ENCODE measurements at places on chromosomes 1 and 21.

GRCh38 chr1:207954104-207954503, 43.2 kb upstream of the CD34 start:
- DNase-seq: no peak

DNA sequence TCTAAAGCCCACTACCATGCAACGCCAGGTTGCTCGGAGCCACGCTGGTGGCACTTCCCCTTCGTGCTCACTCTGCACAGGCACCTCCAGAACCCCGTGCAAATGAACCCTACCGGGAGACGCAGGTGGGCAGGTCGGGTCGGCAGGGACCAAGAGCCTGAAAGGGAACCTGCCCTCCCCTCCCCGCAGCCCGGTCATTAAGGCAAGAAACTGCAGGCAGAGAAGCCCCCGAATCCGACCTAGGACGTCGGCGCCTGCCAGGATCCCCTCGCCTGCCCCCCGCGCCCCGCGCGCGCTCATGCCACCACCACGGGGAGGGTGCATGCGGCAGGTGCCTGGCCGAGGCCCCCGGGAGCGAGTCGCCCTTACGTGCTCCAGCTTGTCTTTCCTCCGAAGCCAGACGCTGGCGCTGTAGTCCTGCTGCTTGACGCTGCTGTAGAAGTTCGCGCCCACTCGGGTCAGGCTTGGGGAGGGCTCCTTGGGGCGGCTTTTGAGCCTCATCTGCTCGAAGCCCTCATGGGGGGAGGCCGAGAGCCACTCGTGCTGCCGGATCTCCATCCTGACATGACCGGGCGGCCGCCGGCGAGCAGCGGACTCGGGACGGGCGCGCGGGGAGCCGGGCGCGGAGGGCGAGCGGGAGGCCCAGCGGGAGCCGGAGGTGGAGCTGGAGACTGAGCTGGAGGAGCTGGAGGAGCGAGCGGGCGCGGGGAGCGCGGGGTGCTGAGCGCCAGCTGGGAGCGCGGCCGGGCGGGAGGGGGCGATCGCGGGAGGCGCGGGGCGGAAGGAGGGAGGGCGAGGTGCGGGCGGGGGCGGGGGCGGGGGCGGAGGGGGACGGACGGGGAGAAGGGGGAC, 552 bp downstream of the PLD5 start:
- no peak for DNase-seq

GRCh38 chr1:46131712-46132528, 509 bp downstream of the PIK3R3 start:
- DNase-seq: no peak

GRCh38 chr21:46128106-46128932, 27.1 kb downstream of the FTCD start:
- DNase-seq: no peak

DNA sequence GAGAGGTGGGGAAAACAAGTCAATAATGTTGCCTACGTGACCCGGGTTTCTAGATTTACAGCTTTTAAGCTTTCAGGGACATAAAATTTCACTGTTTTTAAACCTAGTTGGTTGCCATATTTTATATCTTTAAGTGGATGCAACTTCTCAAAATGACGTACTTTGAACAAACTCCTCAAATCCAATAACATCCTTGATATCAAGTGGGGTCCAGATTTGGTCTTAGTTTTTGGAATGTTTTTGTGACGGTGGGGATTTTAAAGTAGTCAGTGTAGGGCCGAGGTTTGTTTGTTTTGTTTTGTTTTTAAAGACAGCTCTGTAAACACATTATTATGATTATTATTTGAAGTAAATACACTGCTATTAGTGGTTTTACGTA, 453 bp downstream of the CDKN2C start:
- DNase-seq: no peak

DNA sequence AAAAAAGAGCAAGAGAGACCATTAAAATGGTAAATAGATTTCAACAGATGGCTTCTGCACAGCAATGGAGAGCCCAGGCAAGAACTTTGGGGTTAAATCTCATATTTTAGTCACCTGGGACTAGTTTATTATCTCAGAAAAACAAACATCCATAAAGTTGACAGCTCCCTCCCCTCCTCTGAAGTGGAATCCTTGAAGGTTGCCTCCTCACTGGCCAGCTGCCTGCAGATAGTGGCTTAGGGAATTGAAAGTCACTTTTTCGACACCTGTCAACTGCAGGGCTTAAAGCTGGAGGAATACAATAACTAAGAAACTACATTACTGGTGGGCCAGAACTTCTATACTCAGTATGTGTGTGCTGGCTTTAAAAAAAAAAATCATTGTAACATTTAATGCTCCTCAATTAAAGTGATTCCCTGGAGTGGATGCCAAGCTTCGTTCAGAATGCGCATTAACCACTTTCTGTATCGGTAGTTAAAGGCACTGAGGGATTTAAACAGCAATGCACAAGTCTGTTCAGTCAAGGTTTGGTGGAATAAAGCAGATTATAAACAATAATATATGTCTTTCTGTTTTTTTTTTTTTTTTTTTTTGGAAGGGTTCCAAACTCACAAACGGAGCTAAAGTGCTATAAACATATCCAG, 52.5 kb downstream of the LHX4 start:
- no peak for DNase-seq

DNA sequence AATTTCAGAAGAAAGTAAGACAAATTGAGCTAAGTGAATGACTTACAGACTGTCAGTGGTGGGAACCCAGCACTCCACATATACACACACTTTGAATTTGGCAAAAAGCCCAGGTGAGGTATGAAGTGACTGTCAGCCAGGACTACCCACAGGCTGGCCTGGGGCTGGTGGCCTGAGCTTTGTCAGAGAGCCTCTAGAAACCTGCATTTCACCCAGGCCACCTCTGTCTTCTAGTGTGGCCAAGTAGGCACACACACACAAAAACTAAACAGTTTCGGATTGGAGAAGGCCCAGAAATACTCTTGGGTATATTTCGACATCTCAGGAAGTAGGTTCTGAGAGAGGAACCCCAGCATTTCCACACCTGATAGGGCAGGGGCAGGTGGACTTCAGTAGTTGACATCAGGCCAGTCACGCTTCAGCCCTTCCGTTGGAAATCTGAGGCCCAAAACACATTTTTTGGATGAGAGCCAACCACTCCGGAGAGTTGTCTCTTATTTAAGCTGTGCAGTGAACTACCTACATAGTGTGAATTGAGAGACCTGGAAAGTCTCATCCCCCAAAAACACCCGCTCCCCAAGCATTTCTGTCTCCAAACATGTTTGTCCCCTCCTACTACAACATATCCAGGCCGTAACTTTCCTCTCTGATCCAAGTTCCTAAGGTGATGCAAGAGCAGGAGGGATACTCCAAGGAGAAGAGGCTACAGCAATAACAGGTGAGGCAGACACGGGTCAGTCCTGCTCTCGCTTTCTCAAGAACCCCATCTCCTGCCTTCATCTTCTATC, 167.2 kb upstream of the PROX1 start:
- DNase-seq: no peak

DNA sequence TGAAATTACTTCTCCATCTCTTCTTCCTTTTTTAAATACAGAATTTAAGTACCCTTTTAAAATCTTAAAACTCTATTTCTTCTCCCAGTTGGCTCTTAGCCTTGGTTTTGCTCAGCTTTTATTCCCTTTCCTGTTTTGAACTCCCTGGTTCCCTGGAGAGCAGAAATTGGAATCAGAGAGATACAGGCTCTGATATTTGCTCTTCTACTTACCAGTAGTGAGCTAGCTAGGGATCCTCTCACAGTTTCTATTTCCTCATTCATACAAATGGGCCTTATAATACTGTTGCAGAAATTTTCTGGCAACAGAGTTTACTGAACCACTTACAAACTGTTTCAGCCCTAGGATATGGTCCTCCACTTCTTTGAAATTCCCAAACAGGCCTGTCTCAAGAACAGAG, 606.3 kb downstream of the NUF2 start:
- no peak for DNase-seq

GRCh38 chr1:153561466-153561985, 4.1 kb downstream of the S100A2 start:
- DNase-seq: no peak

DNA sequence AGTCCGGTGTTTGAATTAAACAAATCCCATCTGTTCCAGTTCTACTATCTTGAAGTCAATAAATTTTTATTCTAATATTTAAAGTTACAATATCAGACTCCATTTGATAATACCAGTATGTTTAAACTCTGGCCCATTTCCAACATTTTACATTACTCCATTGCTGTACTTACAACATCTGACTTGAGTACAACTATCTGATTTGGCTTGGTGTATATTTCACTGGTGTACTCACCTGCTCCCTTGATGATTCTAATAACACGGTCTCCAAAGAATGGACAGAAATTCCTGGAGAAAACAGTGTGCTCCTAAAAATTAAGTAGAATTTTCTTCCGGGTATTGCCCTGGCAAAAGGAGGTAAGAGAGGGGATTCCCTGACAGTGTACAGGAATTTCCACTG, 680.5 kb upstream of the ADAMTS5 start:
- DNase-seq: no peak

GRCh38 chr1:212007886-212008285, 27.5 kb downstream of the INTS7 start:
- no peak for DNase-seq

DNA sequence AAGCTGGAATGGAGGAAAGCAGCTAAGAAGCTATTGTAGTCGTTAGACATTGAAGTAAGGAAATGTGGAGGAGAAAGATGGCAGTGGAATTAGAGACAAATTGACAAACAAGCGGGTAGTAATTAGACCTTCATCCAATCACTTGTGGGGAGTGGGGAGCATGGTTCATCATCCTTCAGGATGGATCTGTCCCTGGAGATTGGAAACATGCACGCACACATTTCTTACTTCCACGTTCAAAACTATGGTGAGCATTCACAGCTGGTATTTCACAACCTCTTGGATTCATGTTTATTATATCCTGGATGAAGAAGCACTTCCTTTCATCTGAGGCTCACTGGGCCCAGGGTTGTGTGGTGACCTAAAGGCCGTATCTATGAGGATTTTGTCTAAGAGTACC, 188.1 kb downstream of the ST6GALNAC3 start:
- DNase-seq: no peak

GRCh38 chr1:179081687-179082332, at the start of gene TOR3A:
Gene TOR3A (plus strand): TSS chr1:179082070. CDS start chr1:179082129, 59 bp downstream.
- peak; percentile 87 for DNase-seq

DNA sequence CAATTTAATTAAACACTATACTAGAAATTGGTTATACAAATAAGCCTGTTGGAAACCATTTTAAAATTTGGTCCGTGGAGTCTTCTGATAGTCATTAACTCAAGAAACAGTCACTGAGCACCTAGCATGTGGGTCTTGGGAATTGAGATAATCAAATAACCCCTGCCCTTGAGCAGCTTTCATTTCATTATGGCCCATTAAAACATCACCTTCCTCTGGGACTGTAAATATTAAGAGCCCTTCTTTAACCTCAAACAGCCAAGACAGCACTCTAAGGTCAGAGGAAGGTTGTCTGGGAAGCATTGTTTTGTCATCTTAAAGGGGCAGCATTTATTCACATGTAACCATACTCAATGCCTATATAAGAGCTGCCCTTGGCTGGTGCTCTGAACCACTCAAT, 610.3 kb upstream of the USP24 start:
- DNase-seq: no peak

- peak; percentile 17 for DNase-seq
Measured at GRCh38 chr1:228083871-228084278, 1.4 kb downstream of the ARF1 start.

GRCh38 chr1:186807163-186807562, 21.6 kb upstream of the PLA2G4A start:
- no peak for DNase-seq

DNA sequence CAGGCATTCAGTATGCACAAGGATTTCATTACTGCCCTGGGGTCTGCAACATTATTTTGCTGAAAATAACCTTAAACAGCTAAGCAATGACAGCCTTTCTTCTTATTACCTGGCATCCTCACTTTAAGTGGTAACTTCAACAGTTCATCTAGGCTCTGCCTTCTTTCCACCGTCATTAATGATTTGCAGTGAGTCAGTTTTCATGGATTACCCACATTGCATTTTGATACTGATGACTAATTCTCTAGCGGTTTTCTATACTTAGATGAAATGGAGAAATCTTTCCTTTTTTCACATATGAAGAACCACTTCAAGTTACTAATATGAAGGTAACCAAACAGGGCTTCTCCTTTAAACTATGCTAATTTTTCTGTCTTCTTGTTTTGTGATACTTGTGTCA, 226.9 kb upstream of the TMPRSS15 start:
- no peak for DNase-seq

GRCh38 chr1:206932177-206932576, 10.4 kb upstream of the FCMR start:
- no peak for DNase-seq

- DNase-seq: no peak
Measured at GRCh38 chr1:79737193-79737592, 730.7 kb upstream of the ADGRL4 start.

GRCh38 chr1:210857705-210858104, 276.2 kb downstream of the KCNH1 start:
- no peak for DNase-seq

- DNase-seq: peak; percentile 73
Measured at GRCh38 chr1:100353071-100353801, 930 bp downstream of the CDC14A start.

DNA sequence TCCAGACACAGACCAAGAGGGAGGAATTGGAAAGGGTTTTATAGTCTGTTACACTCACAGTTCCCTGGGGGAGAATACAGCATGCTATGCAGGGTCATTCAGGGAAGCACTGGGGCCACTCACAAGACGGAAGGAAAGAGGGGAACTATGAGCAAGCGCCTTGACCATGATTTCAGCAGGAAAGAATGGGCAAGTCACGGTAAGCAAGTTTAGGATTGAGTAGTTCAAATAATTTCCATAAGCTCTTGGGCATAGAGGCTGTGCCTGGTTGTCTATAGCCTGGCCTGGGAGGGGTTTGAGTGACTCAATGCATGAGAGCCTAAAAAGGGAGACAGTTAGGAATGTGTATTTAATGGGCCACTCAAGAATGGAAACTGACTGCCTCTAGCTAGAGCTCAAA, 176.7 kb downstream of the TTLL7 start:
- DNase-seq: no peak

DNA sequence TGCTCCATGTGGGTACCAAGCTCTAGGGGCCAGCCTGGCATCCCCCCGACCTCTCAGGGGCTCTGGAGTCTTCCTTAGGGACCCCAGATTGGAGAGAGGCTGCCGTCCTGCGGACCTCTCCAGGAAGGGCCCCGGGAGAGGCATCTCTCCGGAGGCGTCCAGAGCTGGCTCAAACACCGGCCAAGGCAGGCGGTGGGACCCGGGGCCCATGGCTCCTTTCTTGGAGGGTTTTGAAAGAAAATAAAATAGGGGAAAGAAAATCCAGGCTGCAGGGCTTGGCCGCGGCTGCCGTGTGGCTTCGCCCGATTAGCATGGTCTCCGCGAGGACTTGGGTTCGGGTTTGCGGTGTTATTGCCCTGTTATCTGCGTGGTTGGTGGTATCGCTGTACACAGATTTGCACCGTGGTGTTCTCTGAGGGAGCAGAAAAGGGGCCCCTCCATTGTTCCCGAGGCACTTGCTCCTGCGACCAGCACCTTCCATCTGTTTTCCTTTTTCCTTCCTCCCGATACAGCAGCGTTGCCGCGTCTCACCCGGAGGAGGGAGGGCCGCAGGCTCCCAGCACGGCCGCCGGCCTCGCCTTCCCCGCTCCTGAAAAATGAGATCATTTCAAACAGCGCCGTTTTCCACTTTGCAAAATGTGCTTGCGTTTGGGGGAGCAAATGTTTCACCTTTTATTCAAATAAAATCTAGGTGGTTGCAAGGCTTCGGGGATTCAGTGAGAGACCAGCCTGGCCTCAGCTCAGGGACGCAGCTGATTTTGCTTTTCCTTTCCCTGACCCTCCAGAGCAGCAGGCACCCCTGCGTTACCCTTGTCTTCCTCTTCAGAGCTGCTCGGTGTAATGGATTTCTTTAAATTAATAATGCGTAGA, 86.3 kb downstream of the PRDM16 start:
- DNase-seq: no peak

- no peak for DNase-seq
Measured at GRCh38 chr1:19728413-19729145, 63.9 kb downstream of the HTR6 start.

All from C1 segment of cervical spinal cord (tissue), 14 donors.